Left ventricle myocardium inferior (tissue), 1 donor: ENCODE measurements at places on chromosomes 16 and 17. TPM values are rescaled to one million over a fixed set of nuclear protein-coding genes. Genes with fewer than 3 reads are reported as not detected.

CLEC18A gene
- total RNA-seq: 0.22 TPM

LCAT gene
- total RNA-seq: 23.2 TPM

TSNAXIP1 gene
- 0.49 TPM for total RNA-seq

TPSAB1 gene
- 3.6 TPM for total RNA-seq

ATP2A1 gene
- total RNA-seq: 0.38 TPM

ORMDL3 gene
- total RNA-seq: 44.7 TPM

HID1 gene
- total RNA-seq: 7.2 TPM

MARCHF10 gene
- not detected for total RNA-seq

GP1BA gene
- 0.22 TPM for total RNA-seq

MILR1 gene
- total RNA-seq: 2.5 TPM

PYDC1 gene
- not detected for total RNA-seq

RHBDL3 gene
- total RNA-seq: 4.7 TPM

KDM6B gene
- total RNA-seq: 23.3 TPM

DNA sequence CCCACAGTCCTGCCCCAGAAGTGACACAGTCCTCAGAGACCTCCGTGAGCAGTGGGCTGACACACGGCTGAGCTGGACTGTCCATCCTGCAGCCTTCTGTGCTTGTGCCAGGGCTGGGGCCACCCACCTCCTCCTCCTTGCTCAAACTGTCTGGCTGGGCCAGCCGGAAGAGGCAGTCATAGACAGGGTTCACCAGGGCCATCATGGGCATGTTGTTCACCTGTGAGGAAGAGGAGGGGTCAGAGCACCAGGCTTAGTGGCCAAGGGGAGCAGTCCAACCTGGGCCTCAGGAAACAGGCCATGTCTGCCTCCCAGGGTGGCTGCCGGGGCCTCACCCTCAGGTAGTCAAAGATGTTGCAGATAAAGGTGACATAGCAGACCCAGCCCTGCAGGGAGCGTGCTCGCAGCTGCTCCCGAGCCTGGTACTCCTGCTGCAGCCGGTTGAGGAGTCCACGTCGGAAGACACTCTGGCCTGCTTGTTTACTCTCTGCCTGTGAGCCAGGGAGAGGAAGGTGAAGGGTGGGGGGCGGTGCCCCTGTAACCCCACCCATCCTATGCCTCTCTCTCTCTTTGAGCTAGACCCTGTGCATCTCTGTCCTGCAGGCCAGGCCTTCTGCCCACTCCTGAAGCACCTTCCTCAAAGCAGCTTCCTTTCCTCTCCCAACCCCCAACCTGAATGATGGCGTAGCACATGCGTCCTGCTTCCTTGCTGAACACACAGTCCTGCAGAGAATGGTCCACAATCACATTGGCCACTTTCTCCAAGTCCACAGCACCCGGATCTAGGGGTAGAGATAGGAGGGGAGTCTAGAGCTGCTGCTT, 3.4 kb downstream of the MIF4GD start:
- no peak for DNase-seq

GRCh38 chr16:35678-36305, 17.6 kb downstream of the POLR3K start:
- DNase-seq: no peak

- DNase-seq: no peak
Observed at GRCh38 chr17:46785696-46786095, 32.8 kb downstream of the WNT3 start.

- DNase-seq: no peak
Observed at GRCh38 chr17:12057520-12057919, 36.8 kb downstream of the MAP2K4 start.

DNA sequence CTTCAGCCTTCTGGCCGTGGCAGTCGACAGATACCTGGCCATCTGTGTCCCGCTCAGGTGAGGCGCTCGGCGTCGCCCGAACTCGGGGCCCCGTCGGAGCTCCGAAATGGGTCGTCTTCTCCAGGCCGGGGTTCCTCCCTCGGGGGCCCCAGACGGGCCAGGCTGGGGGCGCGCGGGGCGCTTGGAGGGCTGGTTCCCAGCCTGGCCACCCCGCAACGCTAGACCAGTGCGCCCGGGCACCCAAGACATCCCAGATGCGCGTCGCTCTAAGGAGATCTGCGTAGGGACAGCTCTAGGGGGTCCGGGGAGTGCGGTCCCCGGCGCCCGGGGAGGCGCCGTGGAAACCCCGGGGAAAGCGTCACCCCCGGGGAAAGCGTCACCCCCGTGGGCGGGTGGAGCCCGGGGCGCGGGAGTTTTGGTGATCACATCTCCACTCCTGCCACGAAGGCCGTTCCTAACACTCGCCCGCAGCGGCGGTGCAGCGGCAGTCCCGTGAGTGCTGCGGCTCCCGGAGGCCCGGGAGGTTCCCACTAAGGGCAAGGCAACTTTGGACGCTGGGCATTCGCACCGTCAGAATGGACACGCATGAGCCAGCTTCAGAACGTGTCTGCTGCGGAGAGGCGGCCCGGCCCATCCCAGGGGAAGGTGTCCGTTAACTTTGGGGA, 729 bp downstream of the ADORA2B start:
- no peak for DNase-seq

- DNase-seq: no peak
Observed at GRCh38 chr17:44914148-44914547, 1.2 kb downstream of the GFAP start.

GRCh38 chr17:66331038-66331816, 28.8 kb downstream of the PRKCA start:
- DNase-seq: no peak

- DNase-seq: no peak
Observed at GRCh38 chr16:3665508-3665907, 11.0 kb downstream of the DNASE1 start.

- DNase-seq: no peak
Observed at GRCh38 chr16:89924297-89924924, 1.3 kb downstream of the TUBB3 start.

DNA sequence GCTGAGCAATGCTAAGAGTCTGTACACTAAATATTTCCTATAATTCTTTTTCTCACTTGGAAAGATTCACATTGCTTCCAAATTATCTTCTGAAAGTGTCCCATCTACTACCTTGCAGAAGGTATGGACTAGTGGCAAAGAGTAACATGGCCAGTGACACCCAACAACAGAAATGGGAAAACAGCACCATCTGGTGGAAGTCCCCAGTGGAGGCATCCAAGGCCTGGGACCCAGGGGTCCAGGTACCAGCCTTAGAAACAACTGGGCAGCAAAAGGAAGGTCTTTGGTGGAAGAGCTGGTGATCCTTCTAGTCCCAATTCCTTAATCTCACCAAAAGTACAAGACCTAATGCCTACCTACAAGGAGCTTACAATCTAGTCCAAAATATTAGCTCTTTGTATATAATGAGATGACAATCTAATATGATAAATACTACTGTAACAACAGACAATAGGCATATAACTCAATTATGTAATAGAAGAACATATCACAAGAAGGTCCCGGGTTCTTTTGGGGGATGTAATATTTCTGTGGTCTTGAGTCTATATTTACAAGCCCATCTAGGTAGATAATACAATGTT, 55.3 kb downstream of the SKAP1 start:
- no peak for DNase-seq

DNA sequence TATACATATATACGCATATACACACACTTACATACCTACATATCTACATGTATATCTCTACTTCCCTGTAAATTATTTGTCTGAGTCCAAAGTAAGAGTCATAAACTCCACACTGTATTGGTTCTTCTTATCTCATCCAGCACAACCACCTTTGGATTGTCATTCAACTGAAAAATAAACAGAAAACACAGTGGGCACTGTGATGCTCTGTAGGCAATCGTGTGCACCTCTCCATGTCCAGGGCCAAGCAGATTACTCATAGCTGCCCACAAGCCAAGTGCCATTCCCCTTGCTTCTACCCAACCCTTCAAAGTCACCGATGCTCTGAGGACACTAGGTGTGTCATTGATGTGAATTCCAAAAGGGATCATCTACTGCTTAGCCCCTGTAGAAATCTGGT, 12.9 kb upstream of the TEKT3 start:
- no peak for DNase-seq

- no peak for DNase-seq
Observed at GRCh38 chr17:42146911-42147607, 7.7 kb downstream of the RAB5C start.

DNA sequence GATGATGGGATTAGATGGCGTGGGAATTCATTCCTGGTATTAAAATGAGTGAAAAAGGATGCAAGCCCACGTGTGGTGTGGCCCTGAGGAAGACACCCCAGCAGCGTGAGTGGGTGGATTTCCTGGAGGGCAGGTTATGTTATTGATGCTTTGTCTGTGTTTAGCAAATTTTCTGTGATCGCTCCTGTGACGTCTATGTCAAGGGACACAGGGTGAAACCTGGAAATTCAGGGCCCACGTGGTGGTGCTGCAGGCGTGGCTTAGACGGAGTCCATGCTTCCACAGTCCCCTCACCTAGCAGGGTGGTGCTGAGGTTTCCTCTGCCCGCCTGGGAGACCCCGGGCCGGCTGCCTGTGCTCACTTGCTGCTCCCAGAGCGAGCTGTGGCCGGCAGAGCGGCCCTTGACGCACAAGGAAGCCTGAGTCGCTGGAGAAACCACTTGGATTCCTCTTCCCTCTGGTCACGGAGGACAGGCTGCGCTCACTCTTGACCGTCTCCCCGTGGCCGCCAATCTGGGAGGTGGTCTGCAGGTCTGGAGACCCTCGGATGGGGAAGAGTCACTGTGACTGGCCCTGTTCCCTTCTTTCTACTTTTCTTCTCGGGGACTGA, 23.4 kb downstream of the BAIAP2 start:
- DNase-seq: no peak

DNA sequence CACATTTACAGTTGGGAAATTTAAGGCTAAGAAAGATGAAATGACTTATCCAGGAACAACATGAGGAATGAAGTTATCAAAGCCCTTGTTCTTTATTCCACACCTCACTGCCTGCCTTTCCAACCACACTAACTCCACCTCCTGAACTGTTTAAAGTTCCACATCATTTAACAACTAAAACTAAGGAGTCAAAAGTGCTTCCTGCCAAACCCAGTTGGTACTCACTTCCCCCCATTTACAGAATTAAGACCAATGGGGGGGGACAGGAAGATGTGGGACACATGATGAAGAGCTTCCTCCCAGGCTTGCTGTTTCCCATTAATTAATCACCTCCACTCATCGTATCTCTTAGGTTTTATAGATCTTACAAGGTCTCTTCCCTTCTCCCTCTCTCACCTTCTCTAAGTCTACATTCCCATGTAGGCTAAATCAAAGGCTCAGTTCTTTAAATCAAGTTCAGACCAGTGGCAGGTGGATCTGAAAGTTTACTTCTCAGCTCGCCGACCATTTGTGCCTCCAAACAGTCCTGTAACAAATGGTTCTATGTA, 19.2 kb upstream of the TMEM101 start:
- DNase-seq: no peak

DNA sequence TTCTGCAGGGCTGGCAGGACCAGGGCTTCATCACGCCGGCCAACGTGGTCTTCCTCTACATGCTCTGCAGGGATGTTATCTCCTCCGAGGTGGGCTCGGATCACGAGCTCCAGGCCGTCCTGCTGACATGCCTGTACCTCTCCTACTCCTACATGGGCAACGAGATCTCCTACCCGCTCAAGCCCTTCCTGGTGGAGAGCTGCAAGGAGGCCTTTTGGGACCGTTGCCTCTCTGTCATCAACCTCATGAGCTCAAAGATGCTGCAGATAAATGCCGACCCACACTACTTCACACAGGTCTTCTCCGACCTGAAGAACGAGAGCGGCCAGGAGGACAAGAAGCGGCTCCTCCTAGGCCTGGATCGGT, 1.4 kb downstream of the CDK5R1 start:
- DNase-seq: no peak

GRCh38 chr17:21548236-21548635, 144.1 kb upstream of the KCNJ18 start:
- no peak for DNase-seq

GRCh38 chr17:56594320-56595107, 1.0 kb downstream of the NOG start:
- no peak for DNase-seq

- DNase-seq: peak; percentile 75
Observed at GRCh38 chr17:752620-753219, 656 bp upstream of the GEMIN4 start.

GRCh38 chr17:76106703-76107102, 3.1 kb upstream of the EXOC7 start:
- no peak for DNase-seq

- no peak for DNase-seq
Observed at GRCh38 chr16:89141884-89142267, 29.7 kb upstream of the CDH15 start.

GRCh38 chr16:67364600-67365235, 28.6 kb downstream of the TPPP3 start:
- DNase-seq: no peak

GRCh38 chr16:83954577-83955016, 1.6 kb downstream of the OSGIN1 start:
- DNase-seq: peak; percentile 41

- DNase-seq: no peak
Observed at GRCh38 chr17:43212641-43213490, 1.2 kb downstream of the TMEM106A start.
